ENCODE measurements at places on chromosomes 12 and 14. TPM values are rescaled to one million over a fixed set of nuclear protein-coding genes. Genes with fewer than 3 reads are reported as not detected.

Gene ZC3H14
- 50.5 TPM for total RNA-seq

Gene RNASE3
- total RNA-seq: not detected

Gene TAS2R50
- 1.1 TPM for total RNA-seq

GRCh38 chr14:58152014-58152857 is at the start of gene ARMH4:
Gene ARMH4 (minus strand): TSS chr14:58152213. CDS start chr14:58139358, 12,855 bp downstream.
- H3K36me3 ChIP-seq: no peaks in the 10 kb centered on the region
- peak within 1 kb of the TSS; percentile 69 for H3K4me3 ChIP-seq
- no peak within 1 kb of the TSS for H3K27ac ChIP-seq
- H3K27me3 ChIP-seq: peaks cover 62% of the 10 kb centered on the region

DNA sequence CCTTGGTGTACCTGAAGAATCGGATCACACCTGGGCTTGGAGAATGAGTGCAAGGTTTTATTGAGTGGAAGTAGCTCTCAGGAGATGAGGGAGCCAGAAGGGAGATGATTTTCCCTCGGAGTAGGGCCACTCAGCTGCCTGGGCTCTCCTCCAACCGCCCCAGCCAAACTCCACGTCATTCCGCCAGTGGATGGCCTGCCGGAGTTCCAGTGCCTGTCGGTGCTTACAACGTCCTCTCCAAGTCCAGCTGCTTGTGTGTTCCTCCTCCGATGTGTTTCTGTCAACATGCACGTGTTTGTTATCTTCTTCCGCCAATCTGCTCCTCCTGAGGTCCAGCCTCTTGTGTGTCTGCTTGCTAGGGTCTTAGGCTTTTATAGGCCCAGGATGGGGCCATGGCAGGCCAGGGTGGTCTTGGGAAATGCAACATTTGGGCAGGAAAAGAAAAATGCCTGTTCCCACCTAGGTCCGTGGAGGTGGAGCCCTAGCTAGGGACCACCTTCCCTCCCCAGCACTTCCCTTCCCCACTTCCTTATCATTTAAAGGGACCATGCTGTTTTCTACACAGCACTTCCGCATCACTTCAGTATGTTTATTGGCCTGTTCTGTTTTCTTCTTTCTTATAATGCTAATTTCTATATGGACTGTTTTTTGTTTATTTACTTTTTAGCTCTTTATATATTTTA is 343.2 kb downstream of the PDZRN4 start:
- no peak overlapping the region for H3K4me3 ChIP-seq
- H3K4me1 ChIP-seq: no peaks in the 10 kb centered on the region
- H3K27me3 ChIP-seq: peaks cover 5% of the 10 kb centered on the region
- no peak for DNase-seq

DNA sequence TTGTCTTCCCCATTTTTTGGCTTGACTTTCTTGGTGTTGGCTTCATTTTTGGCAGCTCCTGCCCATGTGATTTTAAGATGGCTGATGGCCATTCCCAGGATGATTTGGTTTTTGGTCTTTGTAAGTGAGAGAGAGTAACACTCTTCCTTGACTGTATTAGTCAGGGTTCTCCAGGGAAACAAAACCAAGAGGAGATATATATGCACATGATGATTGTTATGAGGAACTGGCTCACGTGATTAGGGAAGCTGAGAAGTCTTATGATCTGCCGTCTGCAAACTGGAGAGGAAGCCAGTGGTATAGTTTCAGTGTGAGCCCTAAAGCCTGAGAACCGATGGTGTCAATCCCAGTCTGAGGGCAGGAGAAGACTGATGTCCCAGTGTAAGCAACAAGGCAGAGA is 146.6 kb downstream of the NRXN3 start:
- no peak for DNase-seq
- no peaks in the 10 kb centered on the region for H3K4me1 ChIP-seq
- H3K4me3 ChIP-seq: no peak overlapping the region
- H3K36me3 ChIP-seq: no peaks in the 10 kb centered on the region

GRCh38 chr12:97024393-97024792 is 117.3 kb downstream of the NEDD1 start:
- H3K27me3 ChIP-seq: peaks cover 7% of the 10 kb centered on the region
- no peak overlapping the region for H3K4me3 ChIP-seq

GRCh38 chr12:92992041-92992440 is 62.9 kb upstream of the EEA1 start:
- DNase-seq: no peak
- H3K27ac ChIP-seq: no peak overlapping the region
- no peak overlapping the region for H3K4me3 ChIP-seq
- H3K36me3 ChIP-seq: peaks cover 1% of the 10 kb centered on the region

GRCh38 chr12:132105467-132105866 is 38.7 kb downstream of the DDX51 start:
- DNase-seq: no peak
- no peaks in the 10 kb centered on the region for H3K27me3 ChIP-seq
- H3K4me1 ChIP-seq: no peaks in the 10 kb centered on the region
- H3K27ac ChIP-seq: no peak overlapping the region

DNA sequence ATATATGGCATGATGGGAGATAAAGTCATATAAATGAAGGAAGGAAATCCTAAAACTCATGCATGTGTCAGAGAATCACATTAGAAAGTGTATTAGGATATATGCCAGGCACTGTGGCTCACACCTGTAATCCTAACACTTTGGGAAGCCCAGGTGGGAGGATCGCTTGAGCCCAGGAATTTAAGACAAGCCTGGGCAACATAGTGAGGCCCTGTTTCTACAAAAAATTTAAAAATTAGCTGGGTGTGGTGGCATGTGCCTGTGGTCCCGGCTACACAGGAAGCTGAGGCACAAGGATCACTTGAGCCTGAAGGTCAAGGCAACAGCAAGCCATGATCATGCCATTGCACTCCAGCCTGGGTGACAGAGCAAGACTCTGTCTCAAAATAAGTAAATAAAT is 130.3 kb upstream of the ARID2 start:
- no peak for DNase-seq
- H3K27ac ChIP-seq: no peak overlapping the region
- peaks cover 7% of the 10 kb centered on the region for H3K27me3 ChIP-seq
- no peaks in the 10 kb centered on the region for H3K4me1 ChIP-seq

GRCh38 chr12:27541031-27541719 is 17.2 kb downstream of the PPFIBP1 start:
- no peak overlapping the region for H3K4me3 ChIP-seq
- H3K4me1 ChIP-seq: no peaks in the 10 kb centered on the region
- no peaks in the 10 kb centered on the region for H3K36me3 ChIP-seq
- H3K27me3 ChIP-seq: peaks cover 23% of the 10 kb centered on the region
- no peak overlapping the region for H3K27ac ChIP-seq
- no peak for DNase-seq

GRCh38 chr12:1828856-1829255 is 8.5 kb downstream of the LRTM2 start:
- H3K4me1 ChIP-seq: no peaks in the 10 kb centered on the region
- no peaks in the 10 kb centered on the region for H3K36me3 ChIP-seq
- no peak for DNase-seq
- no peak overlapping the region for H3K27ac ChIP-seq

- H3K36me3 ChIP-seq: no peaks in the 10 kb centered on the region
- peaks cover 16% of the 10 kb centered on the region for H3K27me3 ChIP-seq
- H3K27ac ChIP-seq: no peak overlapping the region
- DNase-seq: no peak
- H3K4me3 ChIP-seq: no peak overlapping the region
Observed at GRCh38 chr14:90503582-90503981, 106.8 kb downstream of the CALM1 start.

GRCh38 chr12:105677672-105678071 is 347.2 kb downstream of the C12orf75 start:
- H3K27me3 ChIP-seq: no peaks in the 10 kb centered on the region
- H3K4me1 ChIP-seq: no peaks in the 10 kb centered on the region
- H3K4me3 ChIP-seq: no peak overlapping the region

- no peak overlapping the region for H3K4me3 ChIP-seq
- no peaks in the 10 kb centered on the region for H3K36me3 ChIP-seq
- DNase-seq: no peak
- no peak overlapping the region for H3K27ac ChIP-seq
Observed at GRCh38 chr14:54206516-54206915, 190.3 kb upstream of the CDKN3 start.

- H3K4me3 ChIP-seq: no peak overlapping the region
- no peak overlapping the region for H3K27ac ChIP-seq
- H3K36me3 ChIP-seq: no peaks in the 10 kb centered on the region
Observed at GRCh38 chr12:15453613-15454012, 131.3 kb downstream of the PTPRO start.
